Stimulated activated CD8-positive, alpha-beta memory T cell treated with anti-CD3 and anti-CD28 coated beads, Interleukin-4, amount 100 ng/mL, for 24 hours (primary cell): ENCODE measurements at places on chromosomes 3 and 15.

GRCh38 chr15:68279779-68280753 is 2.5 kb downstream of the FEM1B start:
- DNase-seq: no peak

DNA sequence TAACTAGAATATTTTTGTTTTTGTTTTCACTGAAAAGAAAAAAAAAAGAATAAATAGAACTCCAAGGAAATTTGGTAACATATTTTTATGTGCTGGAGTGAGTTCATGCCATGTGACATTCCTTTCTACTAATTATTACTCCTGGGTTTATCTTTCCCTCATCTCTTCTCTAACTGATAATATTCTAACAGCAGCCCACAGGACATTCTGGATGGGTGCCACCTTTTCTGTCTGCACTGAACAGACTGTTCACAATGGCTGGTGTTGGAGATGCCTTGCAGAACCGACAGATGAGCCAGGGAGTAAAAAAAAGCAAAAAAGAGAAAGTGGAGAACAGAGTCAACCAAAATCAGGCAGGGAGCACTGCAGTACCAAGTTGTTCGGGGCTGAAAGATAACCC is 151.3 kb downstream of the OR4M2 start:
- DNase-seq: no peak

- no peak for DNase-seq
These were observed 42.9 kb downstream of the SMAD3 start for GRCh38 chr15:67108122-67108961.

GRCh38 chr3:168213920-168214319 is 118.2 kb upstream of the GOLIM4 start:
- DNase-seq: no peak

DNA sequence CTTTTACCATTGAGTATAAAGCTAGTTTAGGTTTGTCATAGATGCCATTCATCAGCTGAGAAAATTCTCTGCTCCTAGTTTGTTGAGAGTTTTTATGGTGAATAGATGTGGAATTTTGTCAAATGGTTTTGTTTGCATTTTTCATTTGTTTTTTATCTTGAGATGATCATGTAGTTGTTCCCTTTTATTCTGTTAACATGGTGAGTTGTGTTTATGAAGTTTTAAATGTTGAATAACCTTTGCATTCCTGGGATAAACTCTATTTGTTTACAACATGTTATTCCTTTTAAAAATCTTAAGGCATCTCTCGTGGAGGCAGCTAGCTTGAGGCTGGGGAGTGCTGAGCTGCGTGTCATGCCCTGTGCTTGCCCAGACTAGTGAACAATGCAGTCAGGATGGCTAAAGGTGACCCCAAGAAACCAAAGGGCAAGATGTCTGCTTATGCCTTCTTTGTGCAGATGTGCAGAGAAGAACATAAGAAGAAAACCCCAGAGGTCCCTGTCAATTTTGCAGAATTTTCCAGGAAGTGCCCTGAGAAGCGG is 48.5 kb downstream of the ANAPC13 start:
- no peak for DNase-seq

- no peak for DNase-seq
These were observed 456.1 kb downstream of the OCA2 start for GRCh38 chr15:27642981-27643380.

- no peak for DNase-seq
These were observed 38.6 kb downstream of the MGA start for GRCh38 chr15:41698779-41699178.

DNA sequence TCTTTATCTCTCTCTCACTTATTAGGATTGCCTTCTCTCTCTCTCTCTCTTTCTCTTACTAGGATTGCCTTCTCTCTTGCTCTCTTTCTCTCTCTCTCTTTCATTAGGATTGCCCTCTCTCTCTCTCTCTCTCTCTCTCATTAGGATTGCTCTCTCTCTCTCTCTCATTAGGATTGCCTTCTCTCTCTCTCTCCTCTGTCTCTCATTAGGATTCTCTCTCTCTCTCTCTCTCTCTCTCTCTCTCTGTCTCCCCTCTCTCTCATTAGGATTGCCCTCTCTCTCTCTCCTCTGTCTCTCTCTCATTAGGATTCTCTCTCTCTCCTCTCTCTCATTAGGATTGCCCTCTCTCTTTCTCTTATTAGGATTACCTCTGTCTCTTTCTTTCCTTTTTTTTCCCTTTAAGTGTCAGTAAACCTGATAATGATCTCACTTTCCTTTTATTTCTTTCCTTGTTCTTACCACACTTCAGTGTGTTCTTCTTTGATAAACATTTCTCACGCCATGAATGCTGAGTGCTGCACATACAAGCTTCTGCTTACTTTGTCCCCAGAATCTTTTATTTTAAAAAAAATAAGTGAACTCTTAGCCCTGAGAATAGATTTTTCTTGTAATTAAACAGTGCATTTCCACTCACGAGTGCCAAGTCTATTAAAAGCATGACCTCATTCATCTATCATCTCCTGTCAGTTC is 243.4 kb upstream of the TBC1D5 start:
- no peak for DNase-seq

- no peak for DNase-seq
These were observed 26.2 kb downstream of the PCSK6 start for GRCh38 chr15:101463270-101463669.

DNA sequence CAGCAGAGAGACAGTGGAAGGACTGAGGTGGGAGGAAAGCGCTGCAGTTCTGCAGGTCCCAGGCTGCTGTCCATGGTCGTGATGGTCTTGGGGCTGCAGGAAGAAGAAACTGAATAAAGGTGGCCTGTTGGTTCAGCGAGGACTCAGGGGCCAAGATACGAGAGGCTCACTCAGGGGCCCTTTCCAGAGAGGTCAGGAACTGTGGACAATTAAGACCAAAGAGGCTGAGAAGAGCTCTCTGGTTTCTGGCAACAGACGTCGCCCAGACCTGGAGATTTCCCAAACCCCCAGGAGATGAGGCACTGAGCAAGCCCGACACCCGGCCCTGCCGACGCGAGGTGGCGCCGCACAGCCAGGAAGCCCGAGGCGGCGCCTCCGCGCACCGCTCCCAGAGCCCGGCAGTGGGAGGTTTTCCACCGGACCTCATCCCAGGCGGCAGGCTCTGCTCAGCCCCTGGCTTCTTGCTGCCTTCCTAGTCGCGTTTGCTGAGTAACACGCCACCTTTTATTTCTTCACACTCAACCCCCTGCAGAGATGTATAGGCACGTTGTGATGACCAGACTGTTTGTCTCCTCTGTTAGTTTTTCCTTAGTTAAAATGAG is 56.4 kb upstream of the ARRDC4 start:
- DNase-seq: no peak

GRCh38 chr15:25401501-25401900 is 37.3 kb downstream of the UBE3A start:
- DNase-seq: no peak

- DNase-seq: no peak
These were observed 29.2 kb downstream of the ILDR1 start for GRCh38 chr3:121992601-121993560.

DNA sequence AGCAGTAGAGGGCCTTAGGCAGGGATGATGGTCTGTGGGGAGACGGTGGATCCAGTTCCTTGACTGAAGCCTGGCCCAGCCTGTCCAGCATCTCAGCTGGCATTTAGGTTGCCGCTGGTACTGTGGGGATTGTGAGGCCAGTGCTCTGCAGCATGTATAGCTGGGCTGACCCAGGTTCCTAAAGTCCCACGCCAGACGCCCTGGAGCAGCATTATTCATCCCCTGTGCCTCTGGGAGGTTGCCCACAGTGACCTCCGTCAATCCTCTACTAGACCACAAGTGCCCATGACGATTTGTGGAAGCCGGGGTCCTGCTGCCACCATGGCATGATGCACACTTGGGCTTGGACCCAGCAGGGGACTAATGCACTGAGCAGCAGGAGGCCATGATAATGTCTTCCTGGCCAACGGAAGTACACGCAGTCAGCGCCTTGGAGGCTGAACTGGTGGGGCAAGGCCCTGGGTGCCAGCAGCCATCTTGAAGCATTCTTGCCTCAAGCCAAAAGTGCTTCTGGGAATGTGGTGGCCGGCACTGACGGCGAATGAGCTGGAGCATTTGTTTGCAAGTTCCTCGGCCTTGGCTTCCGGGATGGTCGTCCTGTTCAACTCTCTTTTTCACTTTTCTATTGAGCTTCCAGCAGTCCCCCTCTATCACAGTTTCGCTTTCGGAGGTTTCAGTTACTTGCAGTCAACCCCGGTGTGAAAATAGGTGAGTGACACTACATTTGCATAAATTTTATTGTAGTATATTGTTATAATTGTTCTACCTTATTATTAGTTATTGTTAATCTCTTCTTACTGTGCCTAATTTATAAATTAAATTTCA is 949.4 kb downstream of the ROBO1 start:
- no peak for DNase-seq

DNA sequence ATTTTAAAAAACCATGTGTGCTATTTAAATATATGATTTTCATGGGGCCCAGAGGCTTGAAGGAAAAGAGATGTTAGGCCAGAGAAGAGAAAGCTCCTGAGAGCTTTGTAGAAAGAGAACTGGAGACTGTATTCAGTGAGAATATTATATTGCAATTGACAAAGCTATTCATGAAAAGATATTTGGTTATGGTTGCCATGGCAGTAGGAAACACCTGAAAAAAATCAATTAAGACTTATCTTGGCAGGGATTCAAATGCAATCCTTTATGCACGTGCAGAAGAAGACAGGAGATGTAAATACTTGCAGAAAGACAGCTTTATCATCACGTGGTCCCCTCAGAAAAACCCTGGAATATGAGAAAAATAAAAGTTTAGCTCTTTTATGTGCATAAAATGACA is 636.0 kb upstream of the TBL1XR1 start:
- DNase-seq: no peak

- no peak for DNase-seq
These were observed 96.3 kb downstream of the PLXNA1 start for GRCh38 chr3:127079211-127079610.

GRCh38 chr3:8629151-8630021 is 15.2 kb downstream of the SSUH2 start:
- no peak for DNase-seq

DNA sequence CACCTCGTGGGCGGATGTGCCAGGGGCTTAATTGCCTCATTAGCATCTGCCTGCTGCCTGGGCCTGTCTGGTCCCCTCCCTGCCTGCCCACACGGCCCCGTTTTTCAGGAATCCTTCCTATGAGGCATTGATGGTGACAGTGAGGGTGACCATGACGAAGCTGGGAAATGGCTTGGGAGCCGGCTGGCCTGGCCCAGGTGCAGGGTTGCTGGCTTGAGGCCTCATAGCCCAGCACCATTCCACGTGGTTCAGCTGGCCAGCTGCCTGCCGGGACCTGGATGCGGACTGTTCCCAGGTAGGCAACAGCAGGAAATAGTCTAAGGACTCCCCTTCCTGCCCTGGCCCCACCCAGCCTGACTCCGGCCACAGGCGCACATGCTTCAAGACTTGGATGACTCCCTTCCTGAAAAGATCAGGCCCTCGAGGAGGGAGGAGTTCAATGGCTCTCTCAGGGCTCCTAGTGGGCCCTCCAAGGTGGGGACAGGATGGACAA is 8.9 kb upstream of the DUSP7 start:
- DNase-seq: no peak

- peak; percentile 36 for DNase-seq
These were observed 680 bp downstream of the GOLIM4 start for GRCh38 chr3:168094877-168095610.

DNA sequence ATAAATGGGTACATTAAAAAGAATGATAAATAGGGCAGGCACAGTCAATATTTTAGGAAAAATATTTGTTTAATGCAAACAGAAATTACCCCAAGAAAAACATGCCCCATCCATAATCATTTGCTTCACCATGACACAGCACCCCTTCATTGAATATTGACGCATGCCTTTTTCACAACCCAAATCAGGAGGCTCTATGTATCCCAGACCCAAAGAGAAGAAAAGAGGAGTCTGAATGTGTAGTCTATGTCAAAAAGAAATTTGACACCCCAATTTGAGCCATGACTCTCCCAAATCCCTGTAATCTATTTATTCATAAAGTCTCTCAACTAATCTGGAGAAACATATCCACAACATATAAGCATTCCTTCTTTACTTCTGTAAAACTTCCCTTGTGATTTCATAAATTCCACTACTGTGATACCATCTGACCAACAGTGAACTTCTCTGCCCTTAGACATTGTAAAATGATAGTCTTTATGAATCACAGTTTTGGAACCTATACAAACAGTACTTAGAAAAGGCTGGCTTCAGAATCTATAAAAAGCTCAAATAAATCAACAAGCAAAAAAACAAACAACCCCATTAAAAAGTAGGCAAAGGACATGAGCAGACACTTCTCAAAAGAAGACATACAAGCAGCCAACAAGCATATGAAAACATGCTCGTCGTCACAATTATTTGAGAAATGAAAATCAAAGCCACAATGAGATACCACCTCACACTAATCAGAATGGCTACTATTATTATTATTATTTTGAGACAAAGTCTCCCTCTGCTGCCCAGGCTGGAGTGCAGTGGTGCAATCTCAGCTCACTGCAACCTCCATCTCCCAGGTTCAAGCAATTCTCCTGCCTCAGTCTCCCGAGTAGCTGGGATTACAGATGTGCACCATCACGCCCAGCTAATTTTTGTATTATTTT is 53.4 kb upstream of the XRN1 start:
- DNase-seq: no peak

DNA sequence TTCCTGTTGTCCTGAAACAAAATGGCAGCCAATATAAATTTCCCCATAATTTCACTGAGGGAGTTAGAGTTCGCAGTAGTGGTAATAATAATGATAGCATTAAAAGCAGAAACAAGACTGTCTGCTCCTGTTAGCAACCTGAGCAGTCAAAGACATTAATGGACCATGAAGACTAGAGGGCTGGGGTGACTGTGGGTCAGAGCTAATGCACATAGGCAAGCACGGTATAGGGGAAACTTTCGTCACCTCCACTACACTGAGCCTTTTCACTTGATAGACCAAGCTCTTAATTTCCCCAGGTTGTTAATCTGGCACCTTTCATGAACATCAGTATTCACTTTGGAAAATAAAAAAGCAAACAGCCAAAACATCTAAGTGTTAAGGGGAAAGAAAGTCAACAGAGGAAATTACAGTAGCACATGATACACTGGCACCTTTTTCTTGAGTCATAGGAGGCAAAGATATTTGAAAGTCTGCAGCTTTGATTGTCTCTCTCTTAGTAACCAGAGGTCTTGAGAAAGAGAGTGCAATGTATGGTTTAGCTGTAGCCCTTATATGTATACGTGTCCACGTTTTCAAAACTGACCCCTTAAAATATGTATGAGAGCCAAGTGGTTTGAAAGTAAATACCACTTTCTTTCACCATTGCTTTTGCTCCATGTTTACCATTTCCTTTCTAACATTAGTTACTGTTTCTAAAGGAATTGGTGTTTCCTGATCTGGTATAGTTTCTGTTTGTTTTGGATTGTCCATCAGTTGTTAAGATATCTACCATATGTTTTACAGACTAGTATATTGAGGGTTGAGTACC is 104.8 kb downstream of the FILIP1L start:
- DNase-seq: no peak
